ENCODE measurements at places on chromosomes 11 and 22.

DNA sequence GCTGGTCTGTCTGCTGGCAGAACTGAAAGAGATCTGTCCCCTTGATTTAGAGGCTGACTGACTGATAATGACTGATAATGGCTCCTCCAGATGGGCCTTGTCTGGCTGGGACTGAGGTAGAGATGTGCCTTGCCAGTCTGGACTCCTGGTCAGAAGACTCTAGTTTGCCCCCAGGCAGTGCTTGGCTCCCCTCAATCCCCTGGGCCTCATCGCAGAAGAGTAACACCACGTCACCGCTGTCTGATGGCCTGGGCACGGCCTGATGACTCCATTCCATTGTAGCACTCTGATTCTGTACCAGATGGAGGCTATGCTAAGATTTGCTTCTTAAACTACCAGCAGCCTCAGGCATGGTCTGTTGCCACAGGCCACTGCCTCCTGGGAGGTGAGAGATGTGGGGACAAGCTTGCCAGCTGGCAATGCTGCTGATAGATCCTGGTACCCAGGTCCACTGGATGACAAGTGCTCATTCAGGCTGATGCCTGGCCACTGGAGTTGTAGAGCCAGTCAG, 19.1 kb downstream of the CYB5R2 start:
- DNase-seq = no peak

- no peak for DNase-seq
These were observed 4.6 kb downstream of the WT1 start for GRCh38 chr11:32430568-32431381.

DNA sequence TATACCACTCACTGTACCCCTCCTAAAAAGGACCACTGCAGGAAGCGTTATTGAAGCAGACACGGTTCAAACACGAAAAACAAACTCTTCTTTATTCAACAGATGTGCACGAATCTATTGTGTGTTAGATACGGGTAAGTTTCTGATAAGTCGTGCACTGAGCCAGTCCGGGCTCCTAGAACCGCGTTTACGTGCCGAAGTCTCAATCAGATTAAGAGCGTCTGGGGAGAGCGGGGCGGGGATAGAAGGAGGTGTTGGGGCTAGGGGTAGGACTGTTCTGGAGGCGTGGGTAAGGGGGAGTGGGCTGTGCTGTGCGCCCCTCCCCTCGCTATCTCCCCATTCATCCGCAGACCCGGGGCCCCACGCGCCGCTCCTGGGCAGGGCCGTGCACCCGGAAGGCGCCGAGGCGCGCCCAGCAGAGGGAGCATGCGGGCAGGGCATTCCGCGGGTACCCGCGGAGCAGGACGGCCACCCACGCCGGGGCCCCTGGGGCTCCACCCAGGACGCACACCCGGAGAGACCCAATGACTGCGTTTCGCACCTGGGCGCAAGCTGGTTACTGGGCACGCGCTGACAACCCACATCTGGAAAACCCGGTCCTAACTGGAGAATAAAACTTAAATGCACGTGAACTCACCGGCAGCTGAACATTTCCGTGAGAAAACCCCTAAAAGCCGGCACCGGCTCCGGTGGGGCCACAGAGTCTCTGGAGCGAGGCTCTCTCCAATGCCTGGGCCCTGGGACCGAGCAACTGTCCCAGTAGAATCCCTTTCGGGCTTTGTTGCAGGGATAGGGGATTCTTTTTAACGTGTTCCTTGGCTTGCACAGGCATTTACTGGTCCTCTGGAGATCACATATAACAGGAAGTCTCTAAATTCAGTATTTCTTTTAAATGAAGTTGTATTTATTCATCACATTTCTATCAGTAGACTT, 40.6 kb downstream of the WEE1 start:
- DNase-seq = peak; percentile 77

- DNase-seq = no peak
These were observed 112.7 kb downstream of the TEAD1 start for GRCh38 chr11:12786891-12787290.

GRCh38 chr22:50506611-50507420, 686 bp downstream of the LMF2 start:
- no peak for DNase-seq

- no peak for DNase-seq
These were observed 2.1 kb downstream of the OAF start for GRCh38 chr11:120212926-120213325.

GRCh38 chr11:21121991-21122390, 452.6 kb downstream of the NELL1 start:
- DNase-seq = no peak

DNA sequence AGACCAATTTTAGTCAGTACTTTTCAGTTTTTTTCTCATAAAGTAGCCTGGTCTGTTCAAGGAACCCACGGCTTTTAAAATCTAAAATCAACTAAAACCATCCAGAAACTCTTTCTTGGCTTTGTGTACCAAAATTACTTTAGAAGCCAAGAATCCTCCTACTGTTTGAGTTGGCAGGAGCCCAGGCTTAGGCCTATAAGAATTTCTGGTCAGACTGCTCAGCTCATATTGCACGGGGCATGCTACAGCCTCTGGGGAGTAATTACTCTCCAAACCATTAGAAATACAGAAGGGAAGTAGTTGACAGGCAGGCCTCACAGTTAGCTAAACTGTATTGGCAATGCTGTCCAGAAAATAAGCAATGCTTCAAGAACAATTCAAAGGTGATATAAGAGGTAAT, 1862.9 kb upstream of the RAG2 start:
- DNase-seq = no peak

DNA sequence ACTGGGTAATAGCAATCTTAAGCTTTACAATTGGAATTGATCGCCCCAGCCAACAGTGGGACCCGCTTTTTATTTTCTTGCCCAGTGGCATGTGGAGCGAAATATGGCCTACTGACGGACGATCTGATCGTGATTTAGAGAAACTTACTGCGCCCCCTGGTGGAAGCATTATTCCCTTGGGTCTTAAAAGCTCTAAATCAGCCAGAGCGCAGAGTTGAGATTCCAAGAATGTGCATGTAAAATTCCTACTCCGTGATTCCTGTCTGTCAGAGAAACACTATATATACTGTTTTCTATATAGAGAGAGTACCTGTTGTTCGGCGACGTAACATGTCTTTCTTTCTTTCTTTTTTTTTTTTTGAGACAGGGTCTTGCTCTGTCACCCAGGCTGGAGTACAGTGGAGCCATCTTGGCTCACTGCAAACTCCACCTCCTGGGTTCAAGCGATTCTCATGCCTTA, 3.7 kb upstream of the DPF2 start:
- peak; percentile 88 for DNase-seq

- DNase-seq = no peak
These were observed 36.3 kb downstream of the MRE11 start for GRCh38 chr11:94457118-94458029.

GRCh38 chr22:37186228-37186996, 1.6 kb downstream of the C1QTNF6 start:
- DNase-seq = no peak

GRCh38 chr11:81497202-81497804, 1236.4 kb downstream of the FAM181B start:
- DNase-seq = peak; percentile 12

GRCh38 chr11:119419834-119420492, 3.0 kb downstream of the THY1 start:
- DNase-seq = no peak

DNA sequence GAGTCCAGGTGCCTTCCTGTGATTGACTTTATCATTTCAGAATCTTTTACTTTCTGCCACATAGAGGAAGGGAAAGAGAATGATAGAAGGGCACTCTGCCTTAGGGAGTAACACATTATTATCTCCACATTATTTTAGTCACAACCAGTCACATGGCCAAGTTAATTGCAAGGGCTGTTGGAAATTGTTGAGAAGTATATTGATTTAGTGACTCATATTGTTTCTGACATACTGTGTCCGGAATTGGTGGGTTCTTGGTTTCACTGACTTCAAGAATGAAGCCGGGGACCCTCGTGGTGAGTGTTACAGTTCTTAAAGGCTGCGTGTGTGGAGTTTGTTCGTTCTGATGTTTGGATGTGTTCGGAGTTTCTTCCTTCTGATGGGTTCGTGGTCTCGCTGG, 8.7 kb downstream of the OR51B4 start:
- DNase-seq = no peak

DNA sequence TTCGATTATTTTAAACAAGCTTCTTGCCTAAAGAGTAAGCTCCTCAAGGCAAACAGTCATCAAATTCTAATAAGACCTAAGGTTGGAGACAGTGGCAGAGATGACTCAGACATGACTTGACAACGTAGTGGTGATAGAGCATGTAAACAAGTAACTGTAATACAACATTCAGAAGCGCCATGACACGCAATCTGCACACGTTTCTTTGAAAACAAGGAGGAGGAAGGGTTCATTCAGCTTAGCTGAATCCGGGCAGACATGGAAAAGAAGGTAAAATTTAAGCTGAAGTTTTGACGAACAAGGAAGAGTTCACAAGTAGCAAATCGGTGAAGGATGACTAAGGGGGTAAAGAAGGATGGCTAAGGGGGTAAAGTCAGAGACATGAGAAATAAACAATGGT, 152.4 kb upstream of the ZC3H12C start:
- DNase-seq = no peak

GRCh38 chr11:112248201-112248600, 12.5 kb downstream of the PLET1 start:
- DNase-seq = no peak

DNA sequence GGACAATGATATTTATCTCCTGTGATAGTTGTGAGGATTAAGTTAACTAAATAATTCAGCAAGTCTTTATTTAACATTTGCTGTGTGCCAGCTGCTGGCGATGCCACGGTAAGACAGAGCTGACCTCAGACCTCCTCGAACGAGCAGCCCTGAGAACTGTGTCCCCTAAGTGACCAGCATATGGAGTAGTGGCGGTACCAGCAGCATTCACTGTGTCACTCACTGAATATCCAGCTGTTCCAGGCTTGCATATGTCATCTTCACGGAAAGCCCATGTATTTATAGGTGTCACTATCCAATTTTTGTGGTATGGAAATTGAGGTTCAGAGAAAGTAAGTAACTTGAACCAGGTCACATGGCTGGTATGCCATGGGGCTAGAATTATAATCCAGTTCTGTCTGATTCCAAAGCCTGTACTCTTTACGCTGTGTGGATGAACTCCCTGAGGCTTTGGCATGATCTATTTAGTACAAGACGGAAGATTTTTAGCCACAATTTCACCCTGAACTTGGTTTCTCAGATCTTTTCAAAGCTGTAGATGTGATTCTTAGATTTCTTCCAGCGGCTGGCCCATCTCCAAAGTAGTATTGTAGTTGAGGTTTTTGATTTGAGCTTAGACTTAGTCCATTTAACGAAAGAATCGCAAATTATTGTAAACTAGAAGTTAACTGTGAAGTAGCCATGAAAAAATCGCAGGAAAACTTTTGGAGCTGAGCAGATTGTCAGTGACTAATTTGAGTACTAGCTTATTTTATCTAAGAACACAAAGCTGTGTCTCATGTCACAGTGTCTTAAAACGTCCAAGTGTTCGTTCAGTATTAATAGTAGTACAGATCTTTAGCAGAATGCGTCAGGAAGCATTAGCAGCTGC, 49.4 kb upstream of the MYO18B start:
- DNase-seq = no peak

Data from putamen (tissue), 1 donor.